ENCODE measurements at places on chromosomes 11 and 22.

DNA sequence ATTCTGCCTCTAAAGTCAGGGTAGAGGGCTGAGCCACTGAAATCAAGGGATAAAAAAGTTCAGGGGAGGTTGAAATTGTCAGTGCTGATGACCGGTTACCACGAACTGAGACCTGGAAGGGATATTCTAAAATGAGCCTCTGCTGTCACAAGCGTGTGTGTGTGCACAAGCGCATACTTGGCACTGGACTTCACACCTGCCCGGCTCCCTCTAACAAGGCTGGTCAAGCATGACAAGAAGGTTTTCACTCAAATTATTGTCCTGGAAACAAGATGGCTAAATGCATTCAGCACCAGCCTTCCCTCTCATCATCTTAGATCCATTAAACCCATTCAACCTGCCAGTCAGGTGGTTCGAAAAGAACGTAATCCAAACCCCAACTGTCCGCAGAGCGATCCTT, 54.8 kb upstream of the CECR2 start:
- DNase-seq = no peak

GRCh38 chr22:36166518-36167220, 6.1 kb upstream of the APOL3 start:
- DNase-seq = no peak

DNA sequence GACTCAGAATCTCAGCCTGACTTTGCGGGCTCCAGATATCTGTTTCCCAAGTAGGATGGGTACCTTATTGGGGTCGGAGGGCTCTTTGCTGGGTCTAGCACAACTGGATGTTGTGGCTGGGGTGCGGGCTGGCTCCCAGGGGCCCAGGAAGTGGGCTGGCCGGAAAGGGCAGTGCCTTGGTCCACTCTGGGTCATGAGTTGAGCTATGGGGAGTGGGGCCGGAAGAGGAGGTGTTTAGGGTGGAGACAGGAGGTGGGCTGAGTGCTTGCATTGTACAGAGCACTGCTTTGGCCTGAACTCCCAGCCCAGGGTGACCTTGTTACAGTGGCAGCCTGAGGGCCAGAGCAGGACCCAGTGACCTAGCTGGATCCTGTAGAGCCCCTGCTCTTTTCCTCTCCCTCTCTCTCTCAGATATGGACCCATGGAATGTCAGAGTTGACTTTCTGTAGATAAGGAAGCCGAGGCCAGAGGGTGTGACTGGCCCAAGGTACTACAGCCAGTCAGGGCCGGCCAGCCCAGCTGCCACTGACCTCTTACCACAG, 13.2 kb downstream of the PHLDB1 start:
- DNase-seq = no peak

GRCh38 chr11:95418916-95419315, 187.9 kb upstream of the SESN3 start:
- DNase-seq = no peak

- no peak for DNase-seq
Measured at GRCh38 chr11:64060263-64060860, 24.6 kb downstream of the FLRT1 start.

- no peak for DNase-seq
Measured at GRCh38 chr11:68692115-68692514, 7.8 kb downstream of the GAL start.

GRCh38 chr22:49619301-49619700, 208.4 kb downstream of the BRD1 start:
- DNase-seq = no peak

- DNase-seq = no peak
Measured at GRCh38 chr22:17043521-17043920, 35.5 kb upstream of the GAB4 start.

DNA sequence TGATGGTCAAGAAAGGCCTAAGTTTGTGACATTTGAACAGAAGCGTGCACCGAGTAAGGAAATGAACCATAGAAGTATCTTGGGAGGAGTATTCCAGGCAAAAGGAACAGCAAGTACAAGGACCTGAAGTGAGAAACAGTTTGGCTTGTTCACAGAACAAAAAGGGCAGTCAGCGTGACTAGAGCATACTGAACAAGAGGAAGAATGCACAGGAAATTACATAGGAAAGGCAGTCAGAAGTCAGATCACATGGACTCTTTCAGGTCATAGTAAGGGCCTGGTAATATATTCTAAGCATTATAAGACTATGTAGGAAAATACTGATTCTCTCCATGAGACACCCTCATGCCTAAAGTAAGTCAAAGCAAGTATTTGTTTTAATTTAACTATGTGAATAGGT, 52.3 kb upstream of the GAB2 start:
- DNase-seq = no peak

GRCh38 chr11:60971520-60971919, at the start of gene CD6:
TSS of gene CD6 (plus strand) at chr11:60971680. CDS start at chr11:60971866, 186 bp downstream.
- no peak for DNase-seq

DNA sequence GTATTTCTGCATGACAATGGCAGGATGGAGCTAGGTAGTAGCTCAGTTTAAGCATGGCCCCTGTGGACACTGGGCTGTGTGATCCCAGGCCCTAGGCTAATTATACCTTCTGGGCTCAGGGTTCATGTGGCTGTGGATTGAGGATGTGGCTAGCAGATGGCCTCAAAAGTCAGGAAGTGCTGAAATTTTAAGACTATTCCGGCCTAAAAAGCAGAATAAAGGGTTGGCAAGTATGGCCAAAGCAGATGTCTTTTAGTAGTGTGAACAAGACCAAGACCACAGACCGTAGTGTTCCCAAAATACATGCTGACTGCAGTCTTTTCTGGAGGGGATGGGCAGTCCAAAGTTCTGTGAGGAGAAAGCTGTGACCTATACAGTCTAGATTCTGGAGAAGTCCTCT, 115.7 kb upstream of the RAG2 start:
- DNase-seq = no peak

- no peak for DNase-seq
Measured at GRCh38 chr11:25159341-25159740, 662.5 kb downstream of the LUZP2 start.

DNA sequence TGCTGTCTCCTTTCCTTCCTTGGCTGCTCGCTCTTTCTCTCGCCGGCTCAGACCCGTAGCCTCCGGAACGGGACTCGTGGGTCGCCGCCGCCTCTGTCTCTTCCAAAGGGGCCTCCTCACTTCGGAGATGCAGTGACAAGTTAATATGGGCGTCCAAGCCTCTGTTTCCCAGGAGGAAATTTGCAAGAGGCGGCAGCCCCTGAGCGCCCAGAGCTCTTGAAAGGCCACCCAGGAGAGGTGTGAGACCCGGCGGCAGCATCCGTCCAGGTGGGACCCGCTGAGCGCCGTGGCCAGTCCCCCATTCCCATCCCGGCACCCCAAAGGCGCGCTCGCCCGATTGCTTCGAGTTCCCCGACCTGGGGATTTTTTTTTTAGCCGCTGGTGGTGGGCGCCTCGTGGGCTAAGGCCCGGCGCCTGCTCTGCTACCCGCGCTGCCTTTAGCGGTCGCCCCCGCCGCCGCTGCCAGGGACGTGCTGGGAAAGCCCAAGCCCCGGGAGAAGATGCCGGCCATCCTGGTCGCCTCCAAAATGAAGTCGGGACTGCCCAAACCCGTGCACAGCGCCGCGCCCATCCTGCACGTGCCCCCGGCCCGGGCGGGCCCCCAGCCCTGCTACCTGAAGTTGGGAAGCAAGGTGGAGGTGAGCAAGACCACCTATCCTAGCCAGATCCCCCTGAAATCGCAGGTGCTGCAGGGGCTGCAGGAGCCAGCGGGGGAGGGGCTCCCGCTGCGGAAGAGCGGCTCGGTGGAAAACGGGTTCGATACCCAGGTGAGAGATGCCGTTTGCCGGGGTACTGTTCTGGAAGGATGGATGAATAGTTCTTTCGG, 772 bp downstream of the NAV2 start:
- DNase-seq = no peak

GRCh38 chr11:75503531-75504099, 22.1 kb downstream of the GDPD5 start:
- no peak for DNase-seq

GRCh38 chr11:94184362-94184761, 55.7 kb downstream of the PANX1 start:
- no peak for DNase-seq

- DNase-seq = no peak
Measured at GRCh38 chr22:41360126-41360525, 21.6 kb upstream of the TEF start.

DNA sequence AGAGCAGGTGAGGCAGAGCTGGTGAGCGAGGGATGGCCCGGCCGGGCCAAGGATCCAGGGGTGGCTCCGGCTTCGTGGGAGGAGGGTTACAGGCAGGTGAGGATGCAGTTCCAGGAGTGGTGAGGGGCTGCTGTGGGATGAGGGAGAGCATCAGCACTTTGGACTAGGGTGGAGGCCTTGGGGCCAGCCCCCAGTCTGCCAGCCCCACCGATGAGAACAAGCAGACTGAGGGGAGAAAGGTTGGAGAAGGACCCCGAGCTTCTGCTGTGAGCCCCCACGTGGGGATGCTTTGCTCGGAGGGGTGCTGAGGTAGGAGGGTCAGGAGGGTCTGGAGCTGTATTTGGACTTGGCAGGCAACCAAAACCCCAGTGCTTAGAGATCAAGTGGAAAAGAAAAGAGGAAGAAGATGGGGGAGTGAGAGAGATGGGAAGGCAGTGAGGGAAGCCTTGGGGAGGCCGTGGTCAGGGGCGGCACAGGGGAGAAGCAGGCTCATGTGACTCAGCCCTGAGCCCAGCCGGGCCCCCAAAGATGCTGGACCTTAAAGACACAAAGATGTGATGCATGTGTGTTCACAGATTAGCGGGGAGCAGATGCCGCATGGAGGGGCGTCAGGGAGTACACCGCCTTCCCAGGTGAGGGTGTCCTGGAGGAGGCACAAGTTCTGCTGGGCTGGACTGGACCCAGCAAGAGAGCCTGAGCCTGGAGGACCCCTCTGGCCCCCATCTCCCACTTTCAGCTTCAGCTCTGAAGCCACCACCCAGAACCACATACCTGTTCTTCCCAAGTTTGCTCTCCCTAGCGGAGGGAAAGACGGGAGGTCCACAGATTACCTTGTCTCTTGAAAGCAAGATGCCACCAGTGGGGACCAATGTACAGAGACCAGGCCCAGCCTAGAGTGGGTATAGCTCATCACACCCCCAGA, 91.3 kb downstream of the CDKN1C start:
- DNase-seq = no peak

DNA sequence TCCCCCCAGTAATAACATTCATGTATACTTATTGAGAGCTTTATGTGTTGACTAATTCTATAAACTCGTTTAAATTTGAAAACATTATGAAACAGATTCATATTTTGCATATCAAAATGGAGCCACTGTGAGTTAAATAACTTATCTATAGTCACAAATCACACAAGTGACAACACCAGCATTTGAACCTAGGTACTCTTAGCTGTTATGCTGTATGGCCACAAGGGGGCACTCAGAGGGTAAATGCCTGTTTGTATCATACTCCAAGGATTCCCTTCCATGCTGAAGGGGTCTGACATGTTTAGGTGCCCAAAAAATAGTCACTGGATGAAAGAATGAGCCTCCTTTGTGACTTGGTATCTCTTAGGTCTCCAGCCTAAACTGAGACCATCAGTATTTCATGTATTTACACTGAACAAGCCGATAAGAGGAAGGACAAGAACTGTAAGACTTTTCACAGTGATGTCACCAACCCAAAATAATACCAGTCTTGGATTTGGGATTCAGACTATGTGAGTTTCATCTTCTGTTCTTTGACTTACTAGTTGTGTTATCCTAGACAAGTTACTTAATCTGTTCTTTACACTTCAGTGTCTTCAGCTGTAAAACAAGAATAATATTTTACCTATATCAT, 12.2 kb upstream of the OR52D1 start:
- DNase-seq = no peak

DNA sequence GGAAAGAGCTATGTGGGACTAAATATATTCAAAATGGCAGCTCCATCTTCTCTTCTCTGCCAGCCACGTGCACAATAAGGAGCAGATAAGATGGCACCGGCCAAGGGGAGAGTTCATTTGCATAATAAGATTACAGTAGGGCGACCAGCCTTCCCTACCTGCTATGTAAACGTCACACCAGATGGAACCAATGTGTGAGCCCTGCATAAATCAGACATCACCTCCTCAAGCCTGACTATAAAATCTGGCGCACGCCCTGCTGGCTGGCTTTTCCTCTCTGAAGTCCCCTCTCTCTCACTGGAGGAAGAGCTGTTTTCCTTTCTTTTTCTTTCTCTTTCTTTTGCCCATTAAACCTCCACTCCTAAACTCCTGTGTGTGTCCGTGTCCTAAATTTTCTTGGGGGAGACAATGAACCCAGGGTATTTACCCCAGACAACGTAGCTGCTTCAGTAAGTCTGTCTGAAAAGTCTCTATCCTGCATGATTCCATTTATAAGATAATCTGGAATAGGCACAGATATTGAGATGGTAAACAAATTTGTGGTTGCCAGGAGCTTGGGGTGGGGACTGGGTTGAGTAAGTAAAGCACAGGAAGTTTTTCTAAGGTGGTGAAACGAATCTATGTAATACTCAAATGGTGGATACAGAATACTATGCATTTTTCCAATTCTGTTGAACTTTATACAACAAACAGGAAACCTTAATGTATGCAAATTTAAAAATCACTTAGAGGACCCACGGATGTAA, 670.0 kb upstream of the KIRREL3 start:
- DNase-seq = no peak

DNA sequence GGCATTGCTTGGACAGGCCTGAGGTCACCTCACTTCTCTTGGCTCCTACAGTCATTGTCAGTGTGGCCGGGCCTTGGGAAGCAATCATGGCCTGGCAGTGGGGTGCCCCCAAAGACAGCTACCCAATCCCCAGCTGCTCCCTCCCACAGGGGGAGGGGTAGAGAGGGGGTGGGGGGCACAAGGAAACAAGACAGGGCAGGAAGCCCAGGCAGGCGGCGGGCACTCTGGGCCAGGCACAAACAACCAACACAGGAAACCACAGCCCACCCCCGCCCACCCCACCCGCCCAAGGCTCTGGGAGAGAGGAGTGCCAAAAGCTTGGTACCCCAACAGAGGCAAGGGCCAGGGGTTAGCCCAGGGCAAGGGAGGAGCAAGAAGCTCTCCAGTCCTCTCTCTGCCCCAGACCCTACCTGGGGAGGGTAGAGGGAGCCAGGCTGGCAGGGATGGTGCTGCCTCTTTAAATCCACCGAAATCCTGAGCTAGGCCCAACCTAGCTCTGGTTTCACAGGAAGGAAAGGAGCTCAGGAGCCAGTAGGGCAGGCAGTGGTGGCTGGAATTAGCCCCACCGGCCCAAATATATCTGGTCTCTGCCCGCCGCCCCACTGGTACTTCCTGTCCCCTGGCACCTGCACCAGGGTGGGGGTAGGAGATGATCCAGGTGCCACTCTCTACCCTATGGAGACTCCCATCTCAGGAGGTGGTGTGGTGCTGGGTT, 12.2 kb downstream of the BCL9L start:
- no peak for DNase-seq

Measured in fibroblast of skin of left biceps (primary cell).